Stimulated activated CD4-positive, alpha-beta T cell treated with anti-CD3 and anti-CD28 coated beads, Interleukin-1b, Interleukin-23, amount 100 ng/mL, for 1 hour (primary cell): ENCODE measurements at places on chromosomes 1 and 21.

DNA sequence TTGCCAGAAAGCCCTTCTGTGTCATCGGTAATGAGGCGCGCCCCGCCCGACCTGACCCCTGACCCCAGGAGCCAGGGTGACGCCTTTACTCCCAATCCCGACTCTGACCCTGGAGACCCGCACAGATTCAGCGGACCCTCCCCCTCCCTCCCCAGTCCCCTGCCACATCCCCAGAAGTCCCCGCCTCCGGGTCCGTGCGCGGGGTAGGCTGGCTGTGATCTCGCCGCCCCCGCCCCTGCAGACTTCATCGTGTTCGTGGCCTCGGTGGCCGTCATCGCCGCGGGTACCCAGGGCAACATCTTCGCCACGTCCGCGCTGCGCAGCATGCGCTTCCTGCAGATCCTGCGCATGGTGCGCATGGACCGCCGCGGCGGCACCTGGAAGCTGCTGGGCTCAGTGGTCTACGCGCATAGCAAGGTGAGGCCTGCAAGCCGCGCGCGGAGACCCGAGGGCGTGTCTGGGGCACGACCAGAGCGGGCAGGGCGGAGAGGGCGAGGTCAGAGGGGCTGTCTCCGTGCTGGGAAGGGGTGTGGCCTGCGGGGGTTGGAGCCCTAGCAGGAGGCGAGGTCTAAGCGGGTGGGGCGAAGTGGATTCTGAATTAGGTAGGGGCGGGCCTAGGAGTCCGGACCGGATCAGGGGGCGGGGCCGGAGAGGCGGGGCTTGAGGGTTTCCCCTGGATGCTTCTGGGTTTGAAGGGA, 34.8 kb downstream of the KCNQ4 start:
- peak; percentile 71 for DNase-seq

DNA sequence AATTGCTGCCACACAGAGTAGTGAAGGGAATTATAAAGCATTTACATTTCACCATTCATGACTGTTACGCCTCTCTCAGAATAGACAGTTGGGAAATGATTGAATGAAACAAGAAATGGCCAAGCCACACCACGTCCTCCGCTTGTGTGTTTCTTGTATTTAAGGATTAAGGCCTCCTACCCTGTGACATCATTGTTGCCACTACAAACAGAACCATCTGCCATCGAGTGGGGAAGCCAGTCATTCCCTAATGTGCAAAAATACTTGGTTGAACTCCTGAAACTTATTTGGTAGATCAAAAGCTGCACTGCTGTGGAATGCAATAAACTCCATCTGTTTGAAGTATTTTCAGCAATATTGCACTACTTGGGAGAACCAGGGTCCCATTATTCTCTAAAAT, 99.0 kb upstream of the C1orf105 start:
- no peak for DNase-seq

DNA sequence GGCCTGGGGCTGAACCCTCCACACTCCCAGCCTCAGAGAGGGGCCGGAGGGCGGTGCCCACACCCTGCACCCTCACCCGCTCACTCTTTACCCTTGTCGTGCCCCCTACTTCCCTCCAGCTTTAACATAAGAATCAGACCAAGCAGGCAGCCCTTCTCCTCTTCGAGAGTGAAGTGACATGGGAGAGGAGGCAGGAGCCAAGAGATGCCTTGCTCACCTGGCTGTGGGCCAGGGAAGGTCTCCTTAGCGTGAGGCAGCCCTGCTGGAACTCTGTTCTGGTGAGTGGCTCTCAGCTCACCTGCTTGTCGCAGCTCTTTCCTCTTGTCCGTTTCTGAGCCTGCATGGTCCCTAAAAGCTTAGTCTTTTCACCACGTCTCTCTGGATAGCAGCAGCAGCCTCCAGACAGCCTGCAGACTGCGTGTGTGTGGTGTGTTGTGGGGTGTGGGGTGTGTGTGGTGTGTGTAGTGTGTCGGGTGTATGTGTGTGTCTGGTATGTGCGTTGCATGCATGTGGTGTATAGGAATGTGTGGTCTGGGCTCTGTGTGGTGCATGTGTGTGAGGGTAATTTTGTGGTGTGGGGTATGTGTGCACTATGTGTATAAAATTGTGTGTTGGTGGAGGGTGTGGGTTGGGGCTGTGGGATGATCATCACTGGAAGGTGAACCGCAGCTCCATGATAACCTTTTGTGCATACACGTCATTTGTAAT, 86.7 kb downstream of the CCDC185 start:
- DNase-seq, result no peak

- no peak for DNase-seq
Measured at GRCh38 chr1:24737368-24738117, 7.7 kb upstream of the CLIC4 start.

DNA sequence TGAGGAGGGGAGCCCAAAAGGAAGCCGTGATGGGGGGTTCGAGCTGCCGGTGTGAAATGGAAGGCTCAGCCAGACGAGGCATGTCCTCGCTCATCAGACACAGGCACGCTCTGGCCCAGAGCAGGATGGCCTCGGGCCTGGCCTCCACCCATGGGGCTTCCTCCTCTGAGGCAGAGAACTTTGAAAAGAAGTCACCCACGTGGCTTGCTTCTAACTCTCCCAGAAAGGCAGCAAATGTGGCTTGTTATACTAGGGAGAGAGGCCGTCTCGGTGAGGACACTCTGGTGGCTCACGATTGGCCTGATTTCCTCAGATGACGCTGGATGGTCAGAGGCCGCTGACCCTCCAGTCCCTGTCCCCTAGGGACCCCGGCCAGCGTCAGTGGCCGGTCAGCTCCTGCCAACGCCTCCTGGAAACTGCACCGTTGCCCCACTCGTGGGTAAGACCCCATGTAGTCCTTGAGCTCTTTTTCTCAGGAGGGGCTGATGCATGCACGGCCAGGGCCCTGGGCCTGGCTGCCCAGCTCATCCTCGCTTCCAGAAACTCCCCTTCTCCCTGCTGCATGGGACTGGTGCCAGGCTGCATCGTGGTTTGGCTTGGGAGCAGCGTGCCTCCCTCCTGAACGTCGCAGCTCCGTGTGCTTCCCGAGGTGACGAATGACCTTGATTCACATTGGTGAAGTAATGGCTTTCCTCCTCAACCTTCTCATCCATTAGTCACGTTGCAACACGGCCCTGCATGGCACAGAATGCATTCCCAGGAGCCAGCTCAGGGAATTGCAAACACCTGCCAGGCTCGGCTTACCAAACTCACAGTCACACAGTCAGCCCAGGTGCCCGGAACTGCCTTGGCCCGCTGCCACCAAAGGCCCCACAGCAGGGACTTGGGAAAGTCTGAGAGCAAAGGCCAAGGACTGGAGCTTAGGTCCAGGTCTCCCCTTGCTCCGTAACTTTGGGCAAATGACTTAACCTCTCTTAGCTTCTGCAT, 58.8 kb downstream of the TOMM20 start:
- DNase-seq, result no peak

GRCh38 chr1:59285691-59286090, 11.2 kb upstream of the FGGY start:
- DNase-seq, result no peak

DNA sequence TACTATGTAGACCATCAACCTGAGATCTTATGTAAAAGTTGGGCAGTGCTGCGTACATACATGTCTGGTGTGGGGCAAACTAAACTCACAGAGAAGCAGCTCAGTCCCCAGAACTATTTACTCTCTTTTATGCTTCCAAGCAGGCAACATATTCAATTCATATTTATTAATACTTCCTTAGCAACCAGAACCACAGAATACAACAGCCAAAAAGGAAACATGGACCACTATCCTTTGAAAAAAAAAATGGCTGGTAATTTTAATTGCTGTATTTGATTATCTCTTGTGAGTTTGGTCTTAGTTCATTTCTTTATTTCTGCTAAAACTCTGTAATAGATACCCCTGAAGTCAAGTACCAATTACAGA, 1.5 kb upstream of the PPP1R15B start:
- DNase-seq, result no peak

GRCh38 chr1:13965770-13966398, 265.9 kb downstream of the PRDM2 start:
- no peak for DNase-seq

GRCh38 chr1:234866007-234866866, 256.3 kb upstream of the IRF2BP2 start:
- DNase-seq, result no peak

- no peak for DNase-seq
Measured at GRCh38 chr21:40947713-40948112, 100.8 kb upstream of the DSCAM start.

GRCh38 chr1:118148034-118148433, 37.0 kb downstream of the SPAG17 start:
- no peak for DNase-seq

GRCh38 chr1:185966471-185966870, 232.3 kb downstream of the HMCN1 start:
- DNase-seq, result no peak

DNA sequence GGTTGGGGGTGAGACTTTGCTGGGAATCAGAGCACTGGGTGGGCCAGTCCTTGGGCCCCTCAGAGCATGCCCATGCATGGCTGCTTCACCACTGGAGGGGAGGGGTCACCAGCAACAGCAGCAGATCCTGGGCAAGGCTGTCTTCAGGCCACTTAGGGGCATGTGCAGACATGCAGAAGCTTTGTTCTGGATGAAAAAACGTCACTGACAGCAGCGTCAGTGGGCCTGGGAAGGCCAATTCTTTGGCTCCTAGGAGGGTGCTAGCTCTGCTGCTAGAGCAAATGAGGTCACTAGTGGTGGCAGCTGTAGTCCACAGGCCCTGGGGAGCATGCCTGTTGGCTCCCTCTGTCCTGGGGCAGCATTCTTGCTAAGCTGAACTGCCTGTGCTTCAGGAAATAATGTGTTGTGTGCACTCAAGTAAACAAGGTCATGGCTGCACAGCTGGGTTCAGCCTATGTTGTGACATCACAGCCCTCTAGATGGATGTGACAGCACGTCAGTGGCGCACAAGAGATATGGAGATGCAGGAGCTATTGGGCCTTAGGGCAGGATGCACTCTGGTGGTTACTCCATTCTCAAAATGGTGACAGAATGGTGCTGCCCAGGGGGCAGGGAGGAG, 27.0 kb downstream of the ZC3H11B start:
- no peak for DNase-seq

- no peak for DNase-seq
Measured at GRCh38 chr1:19045898-19046880, 89.7 kb upstream of the IFFO2 start.

GRCh38 chr1:169812131-169812530, 17.4 kb upstream of the METTL18 start:
- DNase-seq, result no peak

DNA sequence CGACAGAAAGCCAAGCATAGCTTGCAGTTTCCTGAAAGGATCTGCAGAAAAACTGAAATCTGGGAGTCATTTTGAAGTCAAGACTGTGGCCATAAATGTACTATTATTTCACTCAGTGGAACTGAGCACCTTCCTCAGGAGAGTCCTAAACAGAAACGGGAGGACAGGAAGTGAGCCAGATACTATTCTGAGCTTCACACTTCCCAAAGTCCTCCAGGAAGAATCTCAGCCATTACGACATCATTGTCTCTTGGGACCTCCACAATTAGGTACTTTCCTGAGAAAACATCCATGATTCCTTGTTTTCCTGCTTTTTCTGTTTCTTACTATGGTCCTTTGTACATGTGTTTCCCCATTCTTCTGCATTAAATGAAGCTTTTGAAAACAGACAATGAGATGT, 299.2 kb upstream of the USP25 start:
- DNase-seq, result no peak

- DNase-seq, result no peak
Measured at GRCh38 chr1:219476716-219477115, 136.2 kb downstream of the ZC3H11B start.

DNA sequence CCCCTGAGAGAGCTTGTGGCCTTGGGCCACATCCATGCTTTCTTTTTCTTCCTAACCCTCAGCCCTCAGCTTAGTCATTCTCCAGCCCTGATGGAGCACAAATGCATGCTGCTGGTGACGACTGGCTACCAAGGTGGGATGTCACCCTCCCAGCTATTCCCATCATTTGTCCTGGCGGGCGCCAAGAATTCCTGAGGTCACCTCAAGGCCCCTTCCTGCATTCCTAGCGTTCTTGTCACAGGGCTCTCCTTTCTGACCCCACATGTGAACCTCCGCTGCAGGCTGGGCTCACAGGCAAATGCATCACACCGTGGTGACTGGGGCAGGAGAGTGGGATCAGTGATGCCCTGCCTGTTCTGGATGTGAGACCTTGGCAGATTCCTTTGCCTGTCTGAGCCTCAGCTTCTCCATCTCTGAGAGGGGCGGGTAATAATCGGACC, 53.4 kb upstream of the IFFO2 start:
- DNase-seq, result no peak

GRCh38 chr1:12376236-12377045, 146.6 kb downstream of the VPS13D start:
- DNase-seq, result no peak

- DNase-seq, result no peak
Measured at GRCh38 chr1:67166196-67166595, at the start of gene IL23R. TSS of gene IL23R (plus strand) at chr1:67166454. CDS start at chr1:67168121, 1,667 bp downstream.

DNA sequence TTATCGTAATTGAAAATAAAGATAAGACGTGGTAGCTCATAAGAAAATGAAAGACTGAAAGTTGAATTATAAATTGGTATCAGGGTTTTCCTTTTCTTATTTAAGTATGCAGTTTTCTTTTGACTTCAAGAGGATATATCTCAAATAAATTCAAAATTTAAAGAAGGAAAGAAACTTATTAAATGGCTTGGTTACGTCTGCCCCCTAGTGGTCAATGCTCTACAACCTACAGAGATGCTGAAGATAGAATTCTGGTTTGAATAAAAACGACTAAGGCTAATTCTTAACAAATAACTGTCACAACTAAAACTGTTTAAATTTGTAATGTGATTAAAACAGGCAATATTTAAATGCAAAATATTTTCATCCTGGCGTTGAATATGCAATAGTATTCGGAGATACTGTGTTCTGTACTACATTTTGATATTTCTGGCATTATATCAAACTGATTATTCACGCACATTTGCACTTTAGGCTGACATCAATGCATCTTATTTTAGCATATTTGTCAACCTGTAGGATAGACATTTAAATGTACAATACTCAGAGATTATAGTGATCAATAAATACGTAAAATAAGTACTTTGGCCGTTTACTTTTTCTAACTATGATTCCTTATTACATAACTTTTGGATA, 26.8 kb downstream of the IFI44 start:
- DNase-seq, result peak; percentile 29

GRCh38 chr1:17272646-17273045, 23.7 kb downstream of the PADI3 start:
- no peak for DNase-seq

GRCh38 chr1:171110621-171111326, 20.1 kb downstream of the FMO3 start:
- DNase-seq, result no peak

DNA sequence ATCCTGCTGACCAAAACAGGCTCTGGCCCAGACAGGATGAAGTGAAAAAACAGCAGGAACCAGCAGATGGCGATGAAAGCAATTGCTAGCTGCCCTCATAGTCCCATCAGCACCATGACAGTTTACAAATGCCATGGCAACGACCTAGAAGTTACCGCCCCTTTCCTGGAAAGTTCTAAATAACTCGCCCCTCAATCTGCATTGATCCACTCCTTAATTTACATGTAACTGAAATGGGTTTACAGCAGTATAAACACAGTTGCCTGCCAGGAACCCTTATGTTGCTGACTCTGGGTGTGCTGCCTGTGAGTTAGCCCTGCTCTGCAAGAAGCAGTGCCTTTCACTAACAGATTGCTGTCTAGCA, 65.5 kb upstream of the CR1L start:
- no peak for DNase-seq
